ENCODE measurements at places on chromosomes 6 and 20.

DNA sequence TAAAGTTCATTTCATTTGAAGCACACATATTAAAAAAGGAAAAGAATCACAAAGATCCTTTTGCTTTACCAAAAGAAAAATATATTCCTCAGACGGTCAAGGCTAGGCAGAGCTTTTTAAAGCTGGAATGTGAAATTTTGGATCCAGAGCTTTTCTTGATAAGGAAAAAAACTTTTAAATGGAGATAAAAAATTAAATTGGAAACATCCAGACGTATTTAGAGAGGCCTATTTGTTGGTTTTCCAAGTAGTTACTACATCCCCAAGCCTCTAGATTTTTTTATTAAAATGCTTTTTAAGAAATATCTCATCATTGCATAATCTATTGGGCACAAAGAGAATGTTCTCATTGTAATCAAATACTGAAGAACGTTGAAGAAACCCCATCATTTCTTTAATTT lies 385.7 kb upstream of the CITED2 start:
- no peak for DNase-seq

DNA sequence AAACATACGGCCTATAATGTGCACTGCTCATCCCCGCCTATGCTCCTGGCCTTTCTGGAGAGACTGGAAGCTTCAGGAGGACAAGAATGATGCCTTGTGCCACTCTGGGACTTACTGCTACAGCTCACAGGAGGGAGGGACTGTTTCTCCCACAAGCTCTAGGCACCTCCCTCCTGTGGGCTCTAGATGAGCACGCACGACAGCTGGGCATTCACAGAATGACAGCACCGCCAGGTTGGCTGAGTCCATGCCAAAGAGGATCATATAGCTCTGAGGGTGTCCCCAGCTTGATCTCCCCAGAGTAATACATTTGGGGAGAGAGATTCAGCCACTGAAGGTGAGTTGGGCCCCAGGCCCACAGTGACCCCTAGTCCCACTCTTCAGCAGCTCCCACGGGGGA lies 10.1 kb upstream of the PGC start:
- DNase-seq: no peak

- no peak for DNase-seq
Measured at GRCh38 chr6:40931931-40932330, 107.1 kb downstream of the UNC5CL start.

GRCh38 chr6:157760589-157761330 lies 62.3 kb upstream of the SNX9 start:
- no peak for DNase-seq

GRCh38 chr20:57390604-57391438 lies at the start of gene RBM38:
Gene RBM38, plus strand, starts transcription at chr20:57391396. Its CDS starts 186 bp downstream, at chr20:57391582.
- no peak for DNase-seq

GRCh38 chr20:10994991-10995700 lies 321.3 kb upstream of the JAG1 start:
- DNase-seq: no peak

- peak; percentile 57 for DNase-seq
Measured at GRCh38 chr6:26172608-26172968, 85.4 kb downstream of the HFE start.

- DNase-seq: no peak
Measured at GRCh38 chr20:51108638-51109363, 85.9 kb upstream of the KCNG1 start.

GRCh38 chr6:126143761-126144251 lies 157.5 kb downstream of the TRMT11 start:
- peak; percentile 77 for DNase-seq

- DNase-seq: peak; percentile 96
Measured at GRCh38 chr20:40646361-40646760, 42.7 kb downstream of the MAFB start.

DNA sequence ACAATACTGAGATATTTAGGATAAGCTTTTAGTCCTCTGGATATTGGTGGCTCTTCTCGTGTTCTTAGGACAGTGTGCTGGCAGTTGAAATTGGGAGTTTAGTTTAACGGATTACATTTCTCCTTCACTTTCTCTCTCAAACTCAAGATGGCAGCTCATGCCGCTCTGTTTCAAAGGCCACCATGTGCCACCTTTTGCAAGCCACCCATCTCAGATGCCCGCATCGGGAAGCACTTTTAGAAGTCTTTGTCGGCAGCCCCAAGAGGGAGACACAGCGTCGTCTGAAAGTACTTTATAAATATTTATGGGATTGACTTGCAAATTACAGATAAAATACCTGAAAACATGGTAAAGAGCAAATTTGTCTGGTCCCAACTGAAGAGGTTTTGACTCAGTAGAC lies 73.5 kb downstream of the DOK5 start:
- no peak for DNase-seq

- no peak for DNase-seq
Measured at GRCh38 chr6:106249658-106250057, 75.9 kb downstream of the ATG5 start.

- DNase-seq: no peak
Measured at GRCh38 chr20:5991623-5992441, 41.4 kb downstream of the MCM8 start.

DNA sequence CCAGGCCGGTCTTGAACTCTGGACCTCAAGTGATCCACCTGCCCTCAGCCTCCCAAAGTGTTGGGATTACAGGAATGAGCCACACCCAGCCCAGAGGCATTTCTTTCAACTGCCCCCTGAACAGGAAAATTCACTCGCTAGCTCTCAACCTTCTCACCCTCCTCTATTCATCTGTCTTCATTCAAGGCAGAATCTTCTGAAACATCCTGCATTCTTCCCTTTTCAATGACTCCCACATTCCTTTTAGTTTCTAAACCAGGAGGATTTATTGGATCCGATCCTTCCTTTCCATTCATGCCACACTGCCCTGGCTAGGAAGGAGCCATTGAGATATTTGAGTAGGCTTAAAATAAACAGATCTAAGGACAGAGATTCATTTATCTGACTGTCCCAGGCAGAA lies 52.9 kb downstream of the C6orf52 start:
- no peak for DNase-seq

GRCh38 chr20:25018841-25019240 lies 26.3 kb upstream of the APMAP start:
- DNase-seq: no peak

DNA sequence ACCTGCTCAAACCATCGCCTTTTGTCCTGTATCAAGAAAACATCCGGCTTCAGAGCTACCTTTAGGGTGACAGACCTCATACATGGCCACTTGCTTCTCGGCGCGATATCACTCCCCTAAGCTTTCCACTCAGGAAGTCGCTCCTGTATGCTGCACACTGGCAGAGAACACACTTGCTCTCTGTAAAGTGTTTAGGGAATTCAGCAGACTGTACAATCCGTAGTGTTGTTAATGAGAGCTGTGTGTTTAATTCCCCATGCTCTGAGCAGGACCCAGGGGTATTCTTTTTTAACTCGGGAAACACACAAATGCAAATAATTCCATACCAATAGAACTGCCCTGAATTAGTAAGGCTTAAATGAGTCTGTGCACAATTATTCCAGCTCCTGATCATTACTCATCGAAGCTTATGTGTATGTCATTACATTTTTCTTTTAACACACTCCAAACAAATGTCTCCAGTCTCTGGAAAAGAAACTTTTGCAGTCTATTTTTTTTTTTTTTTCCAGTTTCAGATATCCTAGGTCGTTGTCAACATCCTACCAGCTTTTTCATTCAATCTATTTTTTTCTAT lies 338.7 kb upstream of the ARID1B start:
- peak; percentile 61 for DNase-seq

- no peak for DNase-seq
Measured at GRCh38 chr6:90468859-90469258, 118.0 kb downstream of the MAP3K7 start.

DNA sequence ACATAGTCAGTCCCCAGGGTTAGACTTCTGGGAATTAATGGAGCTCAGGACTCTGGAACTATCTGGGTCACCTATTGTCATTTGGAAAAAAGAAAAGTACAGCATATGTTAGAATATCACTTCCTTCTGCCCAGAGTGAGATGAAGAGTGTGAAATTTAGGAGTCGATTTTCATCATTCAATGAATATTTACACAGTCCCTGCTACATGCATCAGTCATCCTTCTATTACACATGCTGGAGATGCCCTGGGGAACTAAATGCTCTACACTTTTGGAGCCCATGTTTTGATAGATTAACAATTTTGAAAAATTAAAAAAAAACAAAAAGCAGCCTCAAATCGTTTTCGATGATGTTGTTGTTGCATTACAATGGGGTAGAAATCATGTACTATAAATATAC lies 315.4 kb downstream of the ALDH8A1 start:
- no peak for DNase-seq

DNA sequence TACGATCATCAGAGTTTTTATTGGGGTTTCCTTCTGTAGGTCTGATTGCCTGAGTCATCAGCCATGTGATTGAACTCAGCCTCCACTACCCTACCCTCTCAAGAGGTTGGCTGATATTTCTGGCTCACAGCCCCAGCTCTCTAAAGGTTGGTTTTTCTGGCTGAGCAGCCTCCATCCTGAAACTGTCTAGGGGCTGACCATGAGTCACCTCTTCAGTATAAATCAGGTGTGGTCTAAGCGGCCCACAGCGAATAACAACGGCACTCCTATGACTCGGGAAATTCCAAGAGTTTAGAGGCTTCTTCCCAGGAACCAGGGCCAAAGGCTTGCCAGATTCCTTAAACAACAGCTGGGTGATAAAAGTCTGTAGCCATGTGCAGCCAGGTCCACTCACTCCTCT lies 115.5 kb downstream of the SOD2 start:
- DNase-seq: no peak

- DNase-seq: no peak
Measured at GRCh38 chr6:88547768-88548167, 381.6 kb upstream of the CNR1 start.

GRCh38 chr6:150606168-150606591 lies 6.5 kb downstream of the PLEKHG1 start:
- no peak for DNase-seq

GRCh38 chr20:60007464-60007863 lies 49.2 kb downstream of the CDH26 start:
- DNase-seq: no peak

DNA sequence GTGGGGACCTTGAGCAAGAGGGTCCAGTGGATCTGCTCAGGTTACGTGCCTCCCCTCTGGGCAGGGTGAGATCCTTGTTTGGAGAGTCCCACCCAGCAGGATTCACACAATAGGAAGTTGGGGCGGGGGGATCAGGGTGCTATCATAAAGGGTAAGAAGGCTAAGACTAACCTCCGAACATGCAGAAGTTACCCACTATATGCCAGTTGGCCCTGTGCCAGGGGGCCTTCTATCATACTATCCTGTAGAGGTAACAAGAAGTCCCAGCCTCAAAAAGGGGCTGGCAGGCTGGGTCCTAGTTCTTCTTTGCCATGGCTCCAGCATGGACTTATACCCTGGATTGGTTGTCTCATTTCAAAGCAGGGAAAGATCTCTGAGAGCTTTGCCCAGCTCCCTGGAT lies 94.1 kb downstream of the CDH26 start:
- DNase-seq: no peak

GRCh38 chr20:36342331-36343120 lies 36.4 kb downstream of the DLGAP4 start:
- DNase-seq: no peak

DNA sequence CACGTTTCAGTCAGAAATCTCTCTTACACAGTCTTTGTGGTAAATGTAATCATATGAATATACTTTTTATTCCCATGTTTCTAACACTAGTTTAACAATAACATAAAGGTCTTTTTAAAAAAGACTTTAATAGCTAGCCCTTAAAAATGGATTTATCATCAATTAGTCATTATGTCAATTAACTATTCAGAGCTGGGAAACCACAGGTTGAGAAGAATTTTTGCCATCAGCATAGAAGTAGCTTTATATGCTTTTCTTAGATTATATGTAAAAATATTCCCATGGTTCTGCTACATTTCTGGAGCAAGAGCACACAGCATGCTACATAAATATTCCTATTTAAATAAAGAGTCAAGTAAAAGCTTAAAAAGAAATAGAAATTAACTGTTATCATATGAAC lies 35.5 kb downstream of the ASCC3 start:
- no peak for DNase-seq

- no peak for DNase-seq
Measured at GRCh38 chr20:24441661-24442060, 27.8 kb upstream of the SYNDIG1 start.

DNA sequence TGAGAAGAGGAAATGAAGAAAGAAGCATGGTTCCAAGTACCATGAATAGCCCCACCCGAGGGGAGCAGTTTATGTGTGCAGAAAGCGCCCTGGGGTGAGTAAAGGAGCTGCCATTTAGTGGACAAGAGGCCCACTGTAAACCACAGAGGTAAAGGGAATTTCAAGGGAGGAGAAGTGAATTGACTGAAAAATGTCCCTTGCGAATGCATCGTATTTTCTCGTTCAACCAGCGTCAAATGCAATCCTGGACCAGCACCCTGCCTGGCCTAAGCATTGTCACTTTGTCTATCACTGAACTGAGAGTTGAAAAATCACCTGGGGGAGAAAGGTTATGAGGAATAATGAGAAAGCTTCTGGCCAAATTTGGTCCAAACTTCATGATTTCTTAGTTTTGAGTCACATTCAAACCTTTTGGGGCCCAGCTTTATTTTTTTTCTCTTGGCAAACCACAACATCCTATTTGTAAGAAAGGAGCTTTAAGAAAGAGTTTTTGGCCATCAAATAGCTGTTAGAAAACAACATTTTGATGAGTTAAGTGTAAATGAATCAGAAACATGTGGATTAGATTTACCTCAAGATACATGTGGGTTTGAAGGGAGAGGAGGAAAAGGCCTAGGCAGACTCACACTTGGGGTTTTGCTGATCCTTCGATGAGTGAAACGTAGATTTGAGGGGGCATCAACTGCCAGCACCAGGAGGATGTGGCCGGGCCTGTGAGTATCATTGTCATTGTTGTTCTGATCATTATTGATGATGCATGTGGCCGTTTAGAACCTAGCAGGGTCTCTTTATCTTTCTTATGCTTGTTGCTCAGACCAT lies 214.0 kb downstream of the CLIC5 start:
- DNase-seq: no peak

DNA sequence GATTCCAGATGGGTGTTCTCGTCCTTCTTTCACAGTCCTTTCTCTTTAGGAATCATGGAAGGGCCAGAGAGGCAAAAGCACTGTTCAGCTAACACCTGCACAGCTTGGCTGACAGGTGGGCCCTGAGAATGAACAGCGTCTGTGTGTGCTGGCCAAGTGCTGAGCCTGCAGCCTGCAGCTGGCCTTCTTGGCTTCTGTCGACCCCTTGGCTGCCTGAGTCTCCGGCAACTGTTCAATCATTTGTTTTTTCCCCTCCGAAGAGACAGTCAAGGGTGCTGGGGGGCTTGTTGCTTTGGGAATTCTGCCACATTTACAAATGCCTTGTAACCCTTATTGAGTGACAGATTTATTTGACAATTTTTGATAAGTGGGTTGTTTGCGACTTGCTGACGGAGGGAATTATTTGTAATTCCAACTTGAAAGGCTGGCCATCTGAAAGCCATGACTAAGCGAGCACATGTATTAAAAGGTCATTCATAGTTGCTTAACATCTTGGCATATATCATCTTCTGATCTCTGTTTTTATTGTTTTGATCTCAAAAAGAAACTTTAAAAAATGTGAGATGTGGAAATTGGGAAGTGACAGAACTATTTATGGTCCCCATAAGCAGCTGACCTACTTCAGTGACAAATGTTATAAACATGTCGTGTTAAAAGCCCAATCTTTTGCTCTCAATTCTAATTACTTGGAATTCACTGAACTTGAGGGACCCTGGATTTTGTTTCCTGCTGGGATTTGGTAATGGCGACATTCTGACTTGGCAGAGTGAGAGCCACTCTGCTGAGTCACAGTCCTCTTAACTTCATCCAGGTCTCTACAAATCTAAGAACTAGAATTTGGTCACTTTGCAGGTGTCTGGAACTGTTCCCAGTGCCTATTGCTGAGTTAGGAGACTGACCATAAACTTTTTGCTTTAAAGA lies 41.9 kb upstream of the FERMT1 start:
- DNase-seq: no peak
